ENCODE measurements at places on chromosomes 2 and 18.
A peak's percentile ranks its signal among the peaks of the same experiment; 100 is the strongest.

GRCh38 chr2:31920962-31921361 is 89.8 kb downstream of the MEMO1 start:
- DNase-seq = peak; percentile 74

- DNase-seq = no peak
Observed at GRCh38 chr18:35991696-35992095, 19.2 kb downstream of the RMP24 start.

DNA sequence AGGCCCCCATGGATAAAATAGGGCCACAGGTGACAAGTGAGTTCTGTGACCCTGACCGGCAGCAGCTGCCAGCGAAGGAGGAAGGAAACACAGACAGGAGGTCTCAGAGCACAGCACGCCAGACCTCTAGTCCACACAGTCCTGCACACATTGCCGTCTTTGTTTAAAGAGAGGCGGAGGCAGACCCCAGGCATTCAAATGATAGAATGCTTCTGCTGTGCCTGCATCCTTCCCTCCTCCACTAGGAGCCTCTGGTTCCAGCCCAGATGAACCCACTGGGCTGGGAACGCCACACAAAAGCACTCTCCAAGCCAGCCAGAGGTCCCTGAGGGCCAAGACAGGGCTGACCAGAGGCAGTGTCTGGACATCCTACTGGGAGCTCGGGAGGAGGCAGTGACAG is 118.7 kb downstream of the KLHL29 start:
- no peak for DNase-seq

DNA sequence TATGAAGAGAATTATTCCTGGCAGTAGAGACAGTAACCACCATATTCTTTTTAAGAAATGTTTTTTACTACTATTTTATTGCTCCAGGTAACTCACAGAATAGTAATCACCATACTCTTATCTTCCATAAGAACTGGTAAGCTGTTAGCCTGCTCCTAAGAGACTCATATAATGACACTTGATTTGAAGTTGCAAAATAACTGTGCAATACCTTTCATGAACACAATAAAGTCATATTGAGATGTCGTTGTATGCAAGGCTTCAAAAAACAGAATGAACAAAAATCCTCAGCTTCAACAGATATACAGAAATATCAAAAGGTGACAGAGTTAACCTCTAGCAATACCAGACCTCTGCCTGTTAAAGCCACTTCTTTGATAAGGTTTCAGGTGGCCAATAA is 360.1 kb downstream of the NBAS start:
- peak; percentile 48 for DNase-seq

DNA sequence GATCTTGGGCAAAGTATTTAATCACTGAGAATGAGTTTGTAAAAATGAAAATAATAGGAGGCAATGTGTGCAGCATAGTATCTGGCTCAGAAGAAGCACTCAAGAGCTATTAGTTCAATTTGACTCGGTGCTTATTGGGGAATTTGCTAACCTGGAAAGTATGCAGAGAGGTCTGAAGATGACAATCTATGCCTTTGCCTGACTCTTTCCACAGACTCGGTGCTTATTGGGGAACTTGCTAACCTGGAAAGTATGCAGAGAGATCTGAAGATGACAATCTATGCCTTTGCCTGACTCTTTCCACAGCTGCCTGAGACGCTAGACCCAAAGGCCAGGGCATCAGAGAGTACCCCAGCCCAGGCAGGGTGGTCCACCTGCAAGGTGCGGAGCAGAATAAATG is 12.2 kb upstream of the SH3BP4 start:
- no peak for DNase-seq

GRCh38 chr2:70456585-70457495 is 96.8 kb downstream of the TGFA start:
- DNase-seq = no peak
